ENCODE measurements at places on chromosomes 7 and 10. TPM values are rescaled to one million over a fixed set of nuclear protein-coding genes. Genes with fewer than 3 reads are reported as not detected.

DNA sequence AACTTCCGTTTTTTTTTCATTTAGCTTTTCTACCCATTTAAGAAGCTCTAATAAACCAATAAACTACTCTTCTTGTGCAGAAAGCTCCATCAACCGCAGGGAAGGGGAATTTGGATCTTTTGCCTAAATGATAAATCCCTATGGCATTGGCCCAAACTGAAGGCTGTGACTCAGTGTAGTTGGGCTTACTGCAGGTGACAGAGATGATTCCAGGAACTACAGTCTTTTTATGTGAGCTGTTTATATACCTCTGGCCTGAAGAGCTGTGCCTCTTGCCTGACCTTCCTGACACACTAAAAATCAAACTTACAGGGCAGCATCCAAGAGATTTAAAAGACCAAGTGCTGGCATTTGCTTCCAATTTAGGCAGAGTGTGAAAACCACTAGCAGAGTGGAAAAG is 25.2 kb downstream of the ABCB1 start:
- no peak for DNase-seq

- peak; percentile 77 for DNase-seq
Measured at GRCh38 chr10:133166828-133167692, 7.0 kb downstream of the KNDC1 start.

DNA sequence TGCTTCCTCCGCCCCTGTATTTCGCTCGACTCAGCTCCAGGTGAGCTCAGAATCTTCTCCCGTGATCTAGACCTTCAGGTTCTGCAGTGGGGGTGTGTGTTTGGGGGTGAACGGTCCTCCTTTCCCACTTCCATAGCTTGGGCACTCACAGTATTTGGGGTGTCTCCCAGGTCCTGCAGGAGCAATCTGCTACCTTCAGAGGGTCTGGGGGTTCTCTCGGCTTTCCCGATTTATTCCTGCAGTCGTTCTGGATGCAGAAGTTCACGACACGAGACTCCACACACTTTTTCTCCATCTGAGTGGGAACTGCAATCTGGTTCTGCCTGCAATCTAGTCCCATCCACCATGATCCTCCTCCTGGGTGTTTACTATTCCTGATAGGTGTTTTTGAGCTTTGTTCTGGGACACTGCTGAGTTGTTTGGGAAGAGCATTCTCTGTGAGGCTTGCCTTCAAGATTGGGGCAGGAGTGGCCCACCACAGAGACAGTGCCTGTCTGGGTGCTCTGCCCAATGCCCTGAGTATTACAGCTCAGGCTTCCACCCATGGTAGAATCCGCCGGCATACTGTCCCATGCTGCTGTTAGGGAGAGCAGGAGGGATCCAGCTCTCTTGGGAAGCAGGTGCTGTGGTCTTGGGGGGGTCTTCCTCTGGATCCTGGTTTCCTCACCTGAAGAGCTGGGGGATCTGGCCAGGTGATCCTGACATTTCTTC is 29.8 kb downstream of the JAKMIP3 start:
- no peak for DNase-seq

- DNase-seq, result no peak
Measured at GRCh38 chr7:1091644-1092027, 3.7 kb downstream of the GPER1 start.

DNA sequence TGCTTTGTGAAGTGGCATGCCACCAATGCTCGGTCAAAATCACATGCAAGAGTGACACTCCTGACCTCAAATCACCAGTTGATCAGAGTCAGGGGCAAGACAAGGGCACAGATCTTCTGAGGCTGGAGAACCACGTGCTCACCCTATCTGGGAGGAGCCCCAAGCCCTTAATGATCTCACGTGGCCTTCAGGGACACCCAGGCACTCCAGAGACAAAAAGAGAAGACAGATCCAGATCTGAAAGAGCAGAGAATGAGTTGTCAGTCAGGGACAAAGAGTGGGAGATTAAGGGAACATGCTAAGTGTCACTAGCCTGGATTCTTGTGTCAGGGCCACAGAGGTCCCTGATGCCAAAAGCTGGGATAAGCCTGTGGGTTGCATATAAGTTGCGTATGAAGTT is 134.3 kb downstream of the PLXNA4 start:
- DNase-seq, result no peak

GRCh38 chr10:34743814-34744213 is 71.3 kb downstream of the PARD3 start:
- peak; percentile 68 for DNase-seq

DNA sequence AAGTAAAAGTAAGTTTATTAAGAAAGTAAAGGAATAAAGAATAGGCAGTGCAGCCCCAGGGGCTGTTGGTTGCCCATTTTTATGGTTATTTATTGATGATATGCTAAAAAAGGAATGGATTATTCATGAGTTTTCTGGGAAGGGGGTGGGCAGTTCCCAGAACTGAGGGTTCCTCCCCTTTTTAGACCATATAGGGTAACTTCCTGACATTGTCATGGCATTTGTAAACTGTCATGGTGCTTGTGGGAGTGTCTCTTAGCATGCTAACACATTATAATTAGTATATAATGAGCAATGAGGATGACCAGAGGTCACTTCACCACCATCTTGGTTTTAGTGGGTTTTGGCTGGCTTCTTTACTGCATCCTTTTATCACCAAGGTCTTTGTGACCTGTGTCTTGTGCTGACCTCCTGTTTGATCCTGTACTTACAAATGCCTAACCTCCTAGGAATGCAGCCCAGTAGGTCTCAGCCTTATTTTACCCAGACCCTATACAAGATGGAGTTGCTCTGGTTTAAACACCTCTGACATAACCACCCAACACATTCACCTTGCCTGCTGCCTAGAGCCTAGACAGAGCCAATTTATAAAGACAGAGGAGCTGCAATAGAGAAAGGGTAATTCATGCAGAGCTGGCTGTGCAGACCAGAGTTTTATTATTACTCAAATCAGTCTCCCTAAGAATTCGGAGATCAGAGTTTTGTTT is 10.9 kb upstream of the ERCC6 start:
- DNase-seq, result no peak

The LDB3 gene
- 208 TPM for total RNA-seq

The SFTPD gene
- 1.1 TPM for total RNA-seq

The DYDC2 gene
- 0.04 TPM for total RNA-seq

The CCDC172 gene
- total RNA-seq, result not detected

The ITGA8 gene
- total RNA-seq, result 8.4 TPM
